ENCODE measurements at places on chromosomes 12 and 14.

DNA sequence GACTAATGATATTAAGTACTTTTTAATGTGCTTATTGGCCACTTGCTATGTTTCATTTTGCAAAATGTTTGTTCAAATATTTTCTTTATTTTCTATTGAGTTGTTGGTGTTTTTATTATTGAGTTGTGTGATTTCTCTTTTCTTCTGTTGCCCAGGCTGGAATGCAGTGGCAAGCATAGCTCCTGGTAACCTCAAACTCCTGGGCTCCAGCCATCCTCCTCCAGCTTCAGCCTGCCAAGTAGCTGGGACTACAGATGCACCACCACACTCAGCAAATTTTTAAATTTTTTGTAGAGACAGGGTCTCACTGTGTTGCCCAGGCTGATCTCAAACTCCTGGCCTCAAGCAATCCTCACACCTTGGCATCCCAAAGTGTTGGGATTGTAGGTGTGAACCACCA is 199.2 kb downstream of the NOVA1 start:
- no peak for DNase-seq

DNA sequence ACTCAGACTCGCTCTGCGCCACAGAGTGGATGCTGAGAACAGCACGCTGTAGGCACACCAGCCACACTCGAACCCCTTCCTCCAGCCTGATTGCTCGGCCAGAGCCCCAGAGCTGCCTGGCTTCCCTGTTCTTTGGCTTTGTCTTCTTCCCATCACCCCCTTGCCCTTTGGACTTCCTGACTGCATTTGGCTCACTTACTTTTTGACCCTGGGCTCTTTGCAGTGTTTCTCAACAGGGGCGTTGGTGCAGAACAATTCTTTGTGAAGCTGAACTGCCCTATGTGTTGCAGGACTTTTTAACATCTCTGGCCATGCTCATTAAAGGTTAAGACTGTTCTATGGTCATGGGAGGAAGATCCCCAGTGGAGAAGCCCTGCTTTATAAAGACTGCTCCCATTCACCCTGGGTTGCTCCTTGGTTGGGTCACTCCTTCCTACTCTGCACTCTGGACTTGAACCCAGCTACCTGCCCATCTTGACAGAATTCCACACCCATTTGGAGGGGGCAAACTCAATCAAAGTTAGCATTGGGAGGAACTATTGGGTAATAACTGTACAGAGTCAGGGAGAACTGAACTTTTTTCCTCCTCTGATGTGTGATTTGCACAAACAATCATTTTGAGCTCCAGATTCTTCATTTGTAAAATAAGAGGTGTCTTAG is 127.7 kb upstream of the PLEKHG7 start:
- DNase-seq, result no peak

DNA sequence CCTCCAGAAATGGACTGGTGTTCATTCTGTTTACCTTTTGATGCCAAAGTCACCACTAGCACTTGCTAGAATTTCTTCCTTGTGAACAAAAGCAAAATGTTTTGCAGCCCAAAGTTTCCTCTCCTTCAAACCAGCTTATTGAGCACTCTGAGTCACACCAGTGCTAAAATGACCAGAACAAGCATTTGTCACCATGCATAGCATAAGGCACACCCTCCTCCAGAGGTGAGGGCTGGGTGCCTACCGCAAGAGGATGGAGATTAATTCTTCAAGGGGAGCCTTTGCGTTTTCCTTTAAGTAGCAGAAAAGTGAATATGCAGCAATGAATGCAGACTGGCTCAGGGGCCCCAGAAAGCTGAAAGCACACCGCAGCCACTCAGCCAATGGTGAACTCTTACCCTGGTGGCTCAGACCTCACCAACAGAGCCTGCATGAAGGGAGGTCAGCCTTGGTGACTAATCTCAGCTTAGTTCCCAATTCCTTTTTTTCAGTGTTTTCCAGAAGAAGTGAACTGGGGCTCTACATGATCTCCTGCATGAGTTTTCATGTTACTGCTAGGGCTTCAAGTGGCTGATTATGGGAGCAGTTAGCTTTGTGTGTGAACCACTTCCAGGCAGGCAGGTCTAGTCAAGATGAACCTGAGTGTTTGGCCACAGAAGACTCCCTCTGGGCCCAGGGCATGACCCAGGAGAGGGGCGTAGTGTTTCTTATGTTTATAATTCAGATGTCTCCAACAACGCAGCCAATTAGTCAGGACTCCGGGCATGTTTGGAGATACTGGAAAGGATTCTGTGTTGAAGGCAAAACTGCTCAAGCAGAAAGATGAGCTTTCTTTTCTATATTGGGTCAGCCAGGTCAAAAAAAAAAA is 96.3 kb downstream of the PAX9 start:
- no peak for DNase-seq

DNA sequence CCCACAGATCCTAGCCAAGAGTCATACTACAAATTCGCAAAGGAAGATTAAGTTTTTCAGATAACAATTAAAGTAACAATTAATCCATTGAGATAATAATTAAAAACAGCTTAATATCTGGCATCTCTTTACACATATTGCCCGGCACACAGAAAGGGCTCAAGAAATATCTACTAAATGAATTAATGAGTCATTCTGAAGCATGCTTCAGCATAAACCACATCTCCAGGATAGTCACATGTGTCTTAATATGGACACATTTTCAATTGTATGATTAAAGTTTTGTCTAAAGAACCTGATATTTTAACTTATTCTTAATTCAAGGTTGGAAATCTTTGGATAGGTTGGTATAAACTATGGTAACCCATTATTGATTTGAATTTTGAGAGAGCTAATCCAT is 9.6 kb downstream of the ITPR2 start:
- DNase-seq, result no peak

GRCh38 chr12:56041552-56042429 is at the start of gene RPS26:
RPS26 (plus strand) TSS chr12:56041918; CDS start chr12:56042167, 249 bp downstream.
- peak; percentile 100 for DNase-seq

DNA sequence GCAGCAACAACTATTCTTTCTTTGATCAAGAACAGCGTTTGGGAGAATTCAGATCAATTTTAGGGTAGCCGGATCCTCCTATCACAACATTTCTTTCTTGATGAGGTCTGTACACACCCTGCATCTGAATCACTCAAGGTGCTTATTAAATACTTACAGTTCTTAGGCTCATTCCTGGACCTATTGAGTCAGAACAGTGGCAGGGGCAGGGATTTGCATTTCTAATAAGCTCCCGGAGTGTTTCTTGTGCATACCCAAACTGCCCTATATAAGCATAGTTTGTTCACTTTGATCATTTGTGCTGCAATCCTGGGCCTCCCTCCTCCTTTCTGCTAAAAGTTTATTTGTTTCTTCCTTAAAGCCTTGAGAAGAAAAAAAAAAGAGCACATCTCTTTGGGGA is 80.5 kb upstream of the RPH3A start:
- peak; percentile 10 for DNase-seq

- DNase-seq, result peak; percentile 82
Measured at GRCh38 chr14:76267322-76268046, 108.5 kb upstream of the ESRRB start.

GRCh38 chr14:55846826-55847446 is 266.9 kb downstream of the KTN1 start:
- peak; percentile 18 for DNase-seq

- no peak for DNase-seq
Measured at GRCh38 chr12:65881965-65882413, 57.7 kb downstream of the HMGA2 start.

DNA sequence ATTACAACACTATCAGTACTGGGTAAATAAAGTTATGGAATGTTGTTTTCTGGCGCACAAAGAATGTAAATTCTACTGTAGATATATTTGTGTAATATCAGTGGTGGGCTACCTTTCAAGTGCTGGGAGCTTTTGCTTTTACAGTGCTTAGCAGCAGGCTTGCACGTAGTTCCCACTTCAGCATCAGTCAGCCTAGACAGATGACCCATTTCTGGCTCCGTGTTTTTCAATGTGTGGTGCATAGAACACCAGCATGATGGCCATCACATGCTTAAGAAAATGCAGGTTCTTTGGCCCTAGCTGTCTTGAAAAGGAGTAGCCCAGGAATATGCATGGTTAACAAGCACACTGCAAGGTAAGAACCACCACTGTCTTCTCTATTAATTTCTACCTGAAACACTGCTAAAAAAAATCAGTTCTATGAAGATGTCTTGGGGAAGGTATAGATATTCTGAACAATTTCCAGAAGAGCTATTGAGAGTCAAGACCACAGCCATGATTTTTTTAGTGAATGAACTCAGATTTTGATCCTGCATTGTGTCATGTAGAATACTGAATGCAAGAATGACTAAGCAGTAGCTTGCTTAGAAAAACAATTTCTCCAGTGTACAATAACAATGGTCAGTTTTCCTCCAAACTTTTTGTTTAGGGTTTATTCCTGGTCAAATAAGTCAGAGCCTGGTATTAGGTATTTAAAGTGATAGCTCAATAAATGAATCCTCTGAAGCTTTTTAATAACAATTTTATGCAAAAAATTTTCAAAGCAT is 195.7 kb downstream of the AKAP6 start:
- DNase-seq, result no peak

DNA sequence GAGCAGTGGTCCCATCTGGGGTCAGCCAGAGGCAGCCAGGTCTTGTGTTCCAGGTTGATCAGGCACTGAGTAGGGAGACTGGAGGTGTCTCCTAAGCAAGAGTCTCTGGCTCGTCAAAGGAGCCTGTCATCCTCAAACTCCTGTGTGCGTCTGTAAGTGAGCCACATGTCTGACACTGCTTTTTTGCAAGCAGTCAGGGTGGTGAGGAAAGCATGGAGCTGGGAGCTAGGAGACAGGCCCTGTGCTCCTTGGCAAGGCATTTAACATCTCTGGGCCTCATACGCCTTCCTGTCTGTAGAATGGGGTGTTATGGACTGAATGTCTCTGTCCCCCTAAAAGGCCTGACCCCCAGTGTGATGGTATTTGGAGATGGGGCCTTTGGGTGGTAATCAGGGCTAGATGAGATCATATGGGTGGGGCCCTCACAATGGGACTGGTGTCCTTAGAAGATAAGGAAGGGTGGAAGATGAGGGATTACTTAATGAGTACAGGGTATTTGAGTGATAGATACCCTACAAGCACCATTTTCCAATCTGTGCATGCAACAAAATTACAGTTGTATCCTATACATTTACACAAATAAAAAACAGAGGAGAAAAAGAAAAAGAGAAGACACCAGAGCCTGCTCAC is 53.0 kb downstream of the ARL6IP4 start:
- DNase-seq, result no peak

GRCh38 chr12:84073401-84073800 is 839.2 kb downstream of the SLC6A15 start:
- DNase-seq, result no peak

DNA sequence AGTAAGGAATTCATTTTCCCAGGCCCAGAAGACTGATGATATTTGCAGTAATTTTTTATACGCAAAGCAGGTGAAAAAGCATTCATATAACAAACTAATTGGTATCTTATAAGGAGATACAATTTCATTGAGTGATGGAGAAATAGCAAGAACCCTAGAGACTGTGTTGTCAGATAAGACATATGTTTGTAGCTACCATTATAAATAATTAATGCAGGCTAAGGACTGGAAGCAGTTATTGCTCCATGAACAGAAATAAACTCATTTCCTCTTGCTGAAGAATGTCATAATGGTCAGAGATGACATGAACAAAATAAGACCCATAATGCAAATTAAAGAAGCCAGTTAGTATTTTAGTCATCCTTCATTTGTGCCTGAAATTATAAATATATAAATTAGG is 1.5 kb downstream of the OR6C2 start:
- DNase-seq, result no peak

DNA sequence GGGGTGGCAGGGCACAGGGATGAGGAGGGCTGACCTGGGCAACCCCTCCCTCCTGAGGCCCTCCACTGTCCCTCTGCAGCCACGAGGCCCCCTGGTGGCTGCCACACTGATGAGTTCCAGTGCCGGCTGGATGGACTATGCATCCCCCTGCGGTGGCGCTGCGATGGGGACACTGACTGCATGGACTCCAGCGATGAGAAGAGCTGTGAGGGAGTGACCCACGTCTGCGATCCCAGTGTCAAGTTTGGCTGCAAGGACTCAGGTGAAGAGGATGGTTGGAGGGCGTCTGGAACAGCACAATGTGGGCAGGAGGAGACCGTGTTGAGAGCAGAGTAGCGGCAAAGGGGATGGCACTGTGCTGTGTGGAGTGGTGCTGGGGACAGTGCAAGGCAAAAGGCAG is 25.7 kb upstream of the LRP1-AS start:
- peak; percentile 36 for DNase-seq

DNA sequence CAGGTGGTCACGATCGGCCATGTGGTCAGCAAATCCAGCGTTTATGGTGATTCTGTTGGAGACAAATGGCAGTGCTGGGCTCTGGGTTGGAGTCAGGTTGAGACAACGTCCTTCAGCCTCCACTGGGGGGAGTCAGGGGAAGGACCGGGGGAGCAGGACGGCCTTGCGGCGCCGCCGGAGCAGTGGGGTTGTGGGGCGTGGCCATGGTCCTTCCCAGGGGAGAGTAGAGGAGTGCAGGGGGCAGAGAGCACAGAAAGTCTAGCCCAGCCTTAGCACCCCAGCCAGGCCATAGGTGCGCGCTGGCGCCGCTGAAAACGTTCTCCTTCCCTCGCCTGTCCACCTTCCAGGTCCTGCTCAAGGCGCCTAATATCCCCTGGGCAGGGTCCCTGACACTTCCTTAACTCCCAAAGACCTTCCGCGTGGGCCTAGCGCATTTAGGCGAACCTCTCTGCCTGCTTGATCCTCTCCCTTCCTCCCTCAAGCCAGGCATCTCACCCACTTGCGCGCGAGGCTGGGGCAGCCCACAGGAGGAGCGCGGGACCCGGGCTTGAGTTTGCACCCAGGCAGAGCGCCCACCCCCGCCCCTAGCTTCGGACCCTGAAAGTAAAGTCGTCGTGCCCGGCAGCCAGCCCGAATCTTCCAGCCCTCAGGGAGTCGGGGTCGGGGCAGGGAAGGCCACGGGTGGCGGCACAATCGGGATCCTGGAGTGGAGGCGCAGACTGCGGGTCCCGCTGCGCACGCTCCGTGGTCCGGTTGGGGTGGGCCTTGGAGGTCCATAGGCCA is 3.1 kb upstream of the KIF26A start:
- DNase-seq, result peak; percentile 62

GRCh38 chr12:117518594-117519270 is 157.3 kb upstream of the NOS1 start:
- no peak for DNase-seq

- no peak for DNase-seq
Measured at GRCh38 chr12:54300225-54300731, 537 bp downstream of the NFE2 start.

DNA sequence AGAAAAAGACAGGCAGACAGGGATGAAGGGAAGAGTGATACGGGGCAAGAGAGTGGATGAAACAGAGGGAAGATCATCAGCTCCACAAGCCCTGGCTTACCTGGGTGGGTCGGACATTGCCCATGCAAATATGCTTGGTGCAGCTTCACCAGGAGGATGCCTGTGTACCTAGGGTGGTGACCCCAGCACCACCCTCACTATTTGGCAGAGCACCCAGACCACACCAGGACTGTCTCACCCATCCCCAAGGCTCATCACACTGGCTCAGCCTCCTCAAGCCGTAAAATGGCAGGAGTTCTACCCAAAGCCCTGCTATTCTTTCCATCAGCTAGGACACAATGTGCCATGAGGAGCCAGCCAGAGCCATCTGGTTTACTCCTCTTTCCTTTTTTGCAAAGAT is 3.0 kb downstream of the GALNT8 start:
- DNase-seq, result no peak

GRCh38 chr12:30652034-30652696 is 43.5 kb downstream of the IPO8 start:
- no peak for DNase-seq
